ENCODE measurements at places on chromosomes 7 and 10.
A peak's percentile ranks its signal among the peaks of the same experiment; 100 is the strongest.

- DNase-seq: no peak
Measured at GRCh38 chr7:55527307-55527706, 45.0 kb downstream of the VOPP1 start.

- DNase-seq: no peak
Measured at GRCh38 chr7:134724606-134725005, 54.8 kb upstream of the CALD1 start.

- no peak for DNase-seq
Measured at GRCh38 chr7:117685795-117686194, 187.4 kb downstream of the CTTNBP2 start.

- DNase-seq: no peak
Measured at GRCh38 chr10:82643601-82644000, 768.6 kb downstream of the NRG3 start.

GRCh38 chr10:114301951-114302710 lies 63.1 kb downstream of the VWA2 start:
- DNase-seq: peak; percentile 12

DNA sequence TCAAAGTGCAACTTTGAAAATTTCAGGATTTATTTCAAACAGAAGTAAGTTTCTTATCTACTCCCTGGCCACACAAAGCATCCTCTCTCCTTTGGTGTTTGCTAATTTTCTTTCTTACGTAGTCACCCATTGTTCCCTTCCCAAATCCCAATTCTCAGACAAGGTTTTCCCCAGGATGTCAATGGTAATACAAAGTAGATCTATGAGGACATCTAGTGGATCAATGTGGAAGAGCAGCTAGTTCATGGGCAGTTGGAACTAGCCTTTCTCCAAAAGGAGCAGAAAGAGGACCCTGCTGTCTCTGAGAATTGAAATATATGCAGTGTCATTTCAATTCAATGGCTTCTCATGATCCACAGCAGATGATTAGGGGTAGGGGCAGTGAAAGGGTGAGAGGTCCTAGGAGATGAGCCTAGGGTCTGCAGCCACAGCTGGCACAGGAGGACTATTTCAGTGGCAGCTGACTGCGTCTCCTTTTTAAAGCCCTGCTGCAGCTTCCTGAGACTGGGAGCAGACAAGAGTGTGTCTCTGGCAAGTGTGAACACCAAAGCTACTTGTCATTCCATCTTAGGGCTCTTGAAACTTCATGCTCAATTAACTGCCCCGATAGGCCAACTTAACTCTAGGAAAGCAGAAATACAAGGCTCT lies 632.6 kb downstream of the KCNMA1 start:
- DNase-seq: no peak

- no peak for DNase-seq
Measured at GRCh38 chr7:137221467-137221866, 122.1 kb downstream of the PTN start.

GRCh38 chr10:122234416-122234815 lies 36.7 kb upstream of the BTBD16 start:
- no peak for DNase-seq

- DNase-seq: no peak
Measured at GRCh38 chr10:80075781-80076180, 2.7 kb upstream of the TMEM254 start.

DNA sequence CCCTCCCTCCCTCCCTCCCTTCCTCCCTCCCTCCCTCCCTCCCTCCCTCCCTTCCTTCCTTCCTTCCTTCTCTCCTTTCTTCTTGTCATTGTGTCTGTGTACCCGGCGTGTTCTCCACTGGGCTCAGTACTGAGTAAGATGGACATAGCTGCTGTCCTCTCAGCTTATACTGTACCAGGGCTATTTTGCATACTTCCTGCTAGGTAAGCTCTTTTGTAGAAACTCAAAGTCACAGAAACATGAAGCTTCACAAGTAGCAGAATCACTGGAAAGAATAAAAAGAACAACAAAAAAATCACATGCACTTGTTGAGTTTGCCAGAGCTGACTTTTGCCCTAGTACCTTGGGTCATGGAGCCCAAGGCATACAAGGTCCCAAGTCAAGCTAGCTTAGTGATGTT lies 125.7 kb downstream of the PLPP4 start:
- DNase-seq: no peak

DNA sequence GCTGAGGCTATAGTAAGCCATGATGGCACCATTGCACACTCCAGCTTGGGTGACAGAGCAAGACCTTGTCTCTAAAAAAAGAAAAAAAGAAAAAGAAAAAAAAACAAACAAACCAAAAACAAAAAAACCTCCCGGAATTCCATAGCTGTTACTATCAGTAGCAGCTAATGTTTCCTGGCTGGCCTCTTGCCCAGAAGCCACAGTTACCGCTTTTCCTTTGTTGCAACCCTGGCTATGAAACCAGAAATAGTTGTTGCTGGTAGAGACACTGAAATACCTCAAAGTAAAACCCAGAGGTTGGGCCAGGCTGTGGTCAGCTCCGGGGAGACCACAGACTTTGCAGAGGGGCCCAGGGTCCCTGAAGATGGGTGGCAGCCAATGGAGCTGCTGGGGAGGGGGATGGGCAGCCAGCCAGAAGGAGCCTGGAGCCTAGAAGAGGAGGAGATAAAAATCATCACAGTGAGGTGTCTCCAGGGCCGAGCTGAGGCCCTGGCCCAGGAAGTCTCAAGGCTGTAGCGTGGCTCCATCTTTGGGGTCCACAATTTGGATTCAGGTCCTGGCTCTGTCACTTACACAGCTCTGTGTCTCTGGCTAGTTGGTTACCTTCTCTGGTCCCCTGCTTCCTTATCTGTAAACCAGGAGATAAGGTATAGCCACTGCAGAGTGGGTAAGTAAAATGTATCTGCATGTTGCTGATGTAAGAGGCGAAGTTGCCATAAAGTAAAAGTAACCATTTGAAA lies 3.4 kb upstream of the CHST12 start:
- peak; percentile 52 for DNase-seq

GRCh38 chr10:100736144-100736808 lies 9.1 kb upstream of the PAX2 start:
- DNase-seq: no peak

DNA sequence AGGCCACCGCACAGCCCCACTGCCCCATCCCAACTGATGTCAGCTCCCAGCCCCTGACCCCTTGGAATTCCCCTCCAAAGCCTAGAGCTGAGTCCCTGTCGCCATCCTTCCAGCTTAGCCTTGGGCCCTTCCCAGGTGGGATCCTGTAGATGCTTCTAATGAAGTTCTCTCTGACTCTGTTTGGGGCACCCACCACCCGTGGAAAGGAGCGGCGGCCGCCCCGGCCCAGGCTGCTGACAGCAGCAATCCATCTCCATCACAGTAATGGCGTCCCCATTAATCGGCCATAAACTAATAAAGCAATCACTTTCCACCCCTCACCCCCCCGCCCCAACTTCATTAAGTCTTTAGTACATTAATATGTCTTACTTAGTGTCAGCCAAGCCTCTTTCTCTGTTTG lies 25.6 kb downstream of the KAZALD1 start:
- no peak for DNase-seq

- DNase-seq: no peak
Measured at GRCh38 chr7:141572175-141572574, 21.0 kb downstream of the AGK start.

DNA sequence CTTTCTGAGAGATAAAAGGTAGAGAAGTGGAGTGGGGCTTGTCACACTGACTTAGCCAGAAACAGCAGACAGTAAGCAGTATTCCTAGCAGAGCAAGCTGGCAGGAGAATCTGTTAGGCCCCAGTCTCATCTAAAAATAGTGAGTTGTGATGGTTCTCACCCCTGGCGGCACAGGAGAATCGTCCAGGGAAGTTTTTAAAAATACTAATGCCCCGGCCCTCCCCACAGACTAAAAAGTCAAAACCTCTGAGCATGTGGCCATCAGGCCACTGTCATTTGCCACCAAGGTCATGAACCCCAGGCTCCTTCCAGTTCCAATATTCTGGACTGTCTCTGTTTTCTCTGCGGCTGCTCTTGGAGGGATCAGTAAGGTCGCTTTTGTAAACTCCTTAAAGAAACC lies 34.0 kb downstream of the LYZL1 start:
- DNase-seq: no peak

GRCh38 chr7:158549616-158550393 lies 37.8 kb downstream of the PTPRN2 start:
- DNase-seq: no peak

- DNase-seq: no peak
Measured at GRCh38 chr7:148967602-148968001, 60.7 kb downstream of the PDIA4 start.

DNA sequence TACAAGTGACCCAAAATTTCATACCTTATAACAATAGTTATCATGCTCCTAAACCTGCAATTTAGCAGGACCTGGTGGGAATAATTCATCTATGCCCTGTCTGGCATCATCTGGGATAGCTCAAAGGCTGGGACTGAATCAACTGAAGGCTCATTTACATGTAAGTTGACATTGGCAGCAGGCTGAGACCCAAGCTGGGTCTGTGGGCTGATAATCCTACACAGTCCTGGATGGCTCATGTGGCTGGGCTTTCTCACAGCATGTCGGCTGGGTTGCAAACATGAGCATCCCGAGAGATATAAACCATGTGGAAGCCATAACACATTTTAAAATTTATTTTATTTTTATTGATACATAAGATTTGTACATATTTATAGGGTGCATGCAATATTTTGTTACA lies 19.5 kb upstream of the ABCB5 start:
- no peak for DNase-seq

DNA sequence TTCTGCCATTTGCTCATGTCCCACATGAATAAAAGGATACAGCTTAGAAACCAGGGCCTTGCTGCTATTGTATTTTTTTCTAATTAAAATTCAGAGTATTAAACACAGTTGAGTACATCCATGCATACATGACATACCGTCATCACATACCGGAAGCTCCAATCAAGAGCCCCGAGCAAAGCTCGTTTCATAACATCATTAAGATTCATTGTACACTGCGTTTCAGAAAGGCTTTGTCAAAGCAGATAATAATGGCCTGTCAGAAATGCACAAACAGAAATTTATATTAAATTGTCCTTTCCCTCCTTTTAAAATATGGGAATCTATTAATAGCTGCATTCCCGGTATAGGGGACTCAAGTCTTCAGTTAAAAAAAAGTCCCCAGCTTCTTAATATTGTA lies 103.4 kb downstream of the PRTFDC1 start:
- DNase-seq: no peak

GRCh38 chr7:48130658-48131108 lies 40.6 kb upstream of the ABCA13 start:
- DNase-seq: no peak

All from substantia nigra (tissue), 51 donors.